ENCODE measurements at places on chromosomes 12 and 14.

DNA sequence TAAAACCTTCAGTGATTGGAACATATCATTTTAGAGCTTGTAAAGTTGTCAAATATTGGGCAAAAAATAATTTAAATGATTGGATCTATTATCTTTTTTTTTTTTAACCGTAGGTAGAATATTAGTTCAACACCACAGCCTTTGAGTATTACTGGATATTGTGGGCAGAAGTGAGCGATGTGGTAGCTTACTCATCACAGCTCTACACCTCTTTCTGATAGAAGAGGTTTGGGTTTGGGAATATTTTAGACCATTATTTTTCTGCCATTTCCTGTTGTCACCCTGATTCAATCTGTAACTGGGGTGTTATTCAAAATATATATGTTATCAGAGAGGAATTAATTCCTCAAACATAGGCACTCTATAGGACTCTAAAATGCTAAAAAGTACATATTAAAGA lies 34.8 kb upstream of the SLC38A2 start:
- no peak for DNase-seq

GRCh38 chr12:123035841-123036240 lies 55.4 kb downstream of the ARL6IP4 start:
- no peak for DNase-seq

DNA sequence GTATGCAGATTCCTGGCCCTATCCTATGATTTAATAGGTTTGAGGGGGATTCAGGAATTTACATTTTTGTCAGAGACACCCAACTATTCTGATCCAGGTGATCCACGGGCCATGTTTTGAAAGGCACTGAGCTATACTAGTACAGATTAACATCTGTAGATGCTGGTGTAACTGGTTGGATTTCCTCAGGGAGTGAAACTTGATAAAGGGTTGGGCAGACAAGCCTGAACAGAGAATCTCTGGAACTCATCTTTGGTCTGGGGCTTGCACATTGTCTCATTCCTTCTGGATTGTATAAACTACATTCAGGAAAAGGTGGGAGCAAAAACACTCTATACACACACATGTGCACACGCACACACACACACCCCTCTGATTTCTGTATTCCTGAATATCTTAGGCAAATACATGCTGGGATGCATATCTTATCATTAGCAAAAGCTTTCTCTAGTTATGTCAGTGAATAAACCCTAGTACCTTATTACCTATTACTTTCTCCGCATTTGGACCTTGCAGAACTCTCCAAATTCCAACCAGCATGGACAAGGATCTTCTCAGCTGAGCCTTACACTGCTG lies 104.6 kb downstream of the SLC38A1 start:
- DNase-seq, result no peak

DNA sequence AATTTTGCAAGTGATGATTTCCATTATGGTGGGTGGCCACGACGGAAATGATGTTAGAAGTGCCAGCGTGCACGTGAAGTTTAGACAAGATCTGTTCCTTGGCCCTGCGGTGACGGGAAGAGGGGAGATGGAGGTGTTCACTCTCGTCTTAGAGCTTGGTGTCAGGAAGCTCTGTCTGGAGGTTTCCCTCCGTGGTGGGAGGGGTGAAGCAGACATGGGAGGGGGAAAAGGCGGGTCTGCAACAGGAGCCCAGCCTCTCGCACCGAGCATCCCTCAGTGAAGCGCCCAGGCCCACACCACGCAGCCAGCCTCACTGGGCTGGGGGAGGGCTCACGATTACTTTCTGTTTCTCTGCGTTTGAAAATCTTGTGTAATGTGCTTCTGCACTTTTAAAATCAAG lies 26.3 kb downstream of the EML1 start:
- no peak for DNase-seq

DNA sequence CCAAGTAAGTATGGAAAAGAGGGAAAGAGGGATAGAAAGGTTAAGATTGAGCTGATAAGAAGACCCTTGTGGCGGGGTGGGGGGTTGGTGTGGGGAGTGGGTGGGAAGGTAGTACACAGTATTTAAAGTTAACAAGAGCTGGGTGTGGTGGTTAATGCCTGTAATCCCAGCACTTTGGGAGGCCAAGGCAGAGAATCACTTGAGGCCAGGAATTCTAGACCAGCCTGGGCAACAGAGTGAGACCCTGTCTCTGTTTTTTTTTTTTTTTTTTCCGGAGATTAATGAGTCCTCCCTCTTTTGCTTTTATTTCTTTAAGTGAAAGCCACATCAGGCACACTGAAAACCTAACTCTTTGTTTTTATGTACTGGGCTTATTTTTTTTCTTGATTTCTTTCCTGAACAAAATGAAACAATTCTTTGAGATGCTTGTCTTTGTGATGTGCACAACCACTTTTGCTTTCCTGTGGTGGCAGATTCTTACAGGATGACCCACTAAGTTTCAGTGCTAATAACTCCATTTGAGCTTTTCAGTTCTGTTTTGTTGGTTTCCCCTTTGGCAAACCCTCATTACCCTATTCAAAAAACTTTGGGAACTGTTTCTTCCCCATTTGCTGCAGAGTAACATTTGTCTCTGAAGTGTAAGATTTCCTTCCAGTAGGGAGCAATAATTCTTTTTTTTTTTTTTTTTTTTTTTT lies 54.8 kb downstream of the WNK1 start:
- DNase-seq, result no peak

GRCh38 chr14:29653303-29653702 lies 274.3 kb downstream of the PRKD1 start:
- no peak for DNase-seq

- DNase-seq, result no peak
Measured at GRCh38 chr12:64500394-64500793, 48.5 kb downstream of the TBK1 start.

GRCh38 chr12:499837-500458 lies 40.2 kb downstream of the B4GALNT3 start:
- no peak for DNase-seq

DNA sequence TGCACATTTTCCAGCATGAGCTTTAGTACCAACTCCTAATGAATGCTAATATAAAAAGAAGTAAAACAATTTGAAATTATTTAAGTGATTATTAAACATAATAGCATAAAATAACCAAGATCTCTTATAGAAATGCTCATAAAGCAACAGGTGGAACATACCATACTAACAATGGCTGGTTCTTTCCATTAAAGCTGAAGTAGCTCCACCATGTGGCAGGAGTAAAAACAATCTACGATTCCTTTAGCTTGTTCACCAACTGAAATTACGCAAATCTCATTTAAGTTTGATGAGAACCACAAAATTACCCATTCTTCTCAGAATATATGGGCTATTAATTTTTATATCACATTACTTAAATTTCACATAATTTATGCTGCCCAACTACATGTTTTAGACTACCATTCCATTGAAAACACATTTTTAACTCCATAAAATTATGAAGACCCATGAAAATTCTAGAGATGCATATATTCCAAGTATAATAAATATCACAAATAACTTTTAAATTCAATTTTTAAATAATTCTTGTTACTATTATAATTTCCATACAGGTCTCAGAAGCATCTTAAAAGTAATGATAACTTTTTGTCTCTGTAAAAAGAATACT lies 213.6 kb downstream of the DAD1 start:
- DNase-seq, result no peak

DNA sequence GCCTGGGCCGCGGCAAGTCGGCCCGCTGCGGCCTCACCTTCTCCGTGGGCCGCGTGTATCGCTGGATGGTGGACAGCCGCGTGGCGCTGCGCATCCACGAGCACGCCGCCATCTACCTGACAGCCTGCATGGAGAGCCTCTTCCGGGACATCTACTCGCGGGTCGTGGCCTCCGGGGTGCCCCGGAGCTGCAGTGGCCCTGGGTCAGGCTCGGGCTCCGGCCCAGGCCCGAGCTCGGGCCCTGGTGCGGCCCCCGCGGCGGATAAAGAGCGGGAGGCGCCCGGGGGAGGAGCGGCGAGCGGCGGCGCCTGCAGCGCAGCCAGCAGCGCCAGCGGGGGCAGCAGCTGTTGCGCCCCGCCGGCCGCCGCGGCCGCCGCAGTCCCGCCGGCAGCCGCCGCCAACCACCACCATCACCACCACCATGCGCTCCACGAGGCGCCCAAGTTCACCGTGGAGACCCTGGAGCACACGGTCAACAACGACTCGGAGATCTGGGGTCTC lies 226.2 kb upstream of the CRY1 start:
- DNase-seq, result no peak

GRCh38 chr14:35506927-35507326 lies 27.0 kb upstream of the INSM2 start:
- no peak for DNase-seq

GRCh38 chr12:105222726-105223351 lies 13.1 kb downstream of the APPL2 start:
- DNase-seq, result no peak

- DNase-seq, result no peak
Measured at GRCh38 chr12:57474862-57475261, 4.8 kb downstream of the ARHGAP9 start.

GRCh38 chr12:125467363-125467762 lies 402.1 kb downstream of the AACS start:
- DNase-seq, result no peak

DNA sequence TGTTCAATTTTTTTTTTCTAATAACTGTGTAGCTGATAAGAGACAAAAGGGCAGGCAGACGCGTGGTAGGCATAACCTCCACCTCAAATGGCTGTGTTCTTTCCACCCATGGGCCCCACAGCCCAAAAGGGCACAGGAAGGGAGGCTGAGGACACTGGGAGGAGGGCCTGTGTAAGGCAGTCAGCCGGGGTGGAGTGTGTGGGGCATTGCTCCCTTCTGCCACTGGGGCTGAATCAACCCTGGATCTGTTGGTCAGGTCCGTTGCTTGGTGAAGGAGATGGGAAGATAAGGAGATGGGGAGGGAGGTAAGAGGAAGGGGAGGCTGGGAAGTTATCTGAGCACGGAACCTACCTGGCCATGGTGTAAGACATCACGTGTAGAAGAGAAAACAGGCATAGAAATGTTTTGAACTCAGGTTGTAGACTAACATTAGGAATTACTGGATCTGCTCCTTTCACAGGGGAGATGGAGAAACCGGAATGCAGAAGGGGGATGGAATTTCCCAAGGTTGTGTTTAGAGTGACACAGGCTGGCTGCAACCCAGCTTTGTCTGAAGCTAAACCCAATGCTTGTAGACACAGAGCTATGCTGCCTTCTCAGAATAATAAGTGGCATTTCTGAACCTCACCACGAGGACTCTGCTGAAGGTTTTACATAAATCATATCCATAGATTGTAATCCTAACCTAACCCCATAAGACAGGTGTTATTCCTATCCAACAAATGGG lies 138.5 kb upstream of the NOS1 start:
- no peak for DNase-seq

- no peak for DNase-seq
Measured at GRCh38 chr14:50773632-50774541, 57.1 kb downstream of the NIN start.

DNA sequence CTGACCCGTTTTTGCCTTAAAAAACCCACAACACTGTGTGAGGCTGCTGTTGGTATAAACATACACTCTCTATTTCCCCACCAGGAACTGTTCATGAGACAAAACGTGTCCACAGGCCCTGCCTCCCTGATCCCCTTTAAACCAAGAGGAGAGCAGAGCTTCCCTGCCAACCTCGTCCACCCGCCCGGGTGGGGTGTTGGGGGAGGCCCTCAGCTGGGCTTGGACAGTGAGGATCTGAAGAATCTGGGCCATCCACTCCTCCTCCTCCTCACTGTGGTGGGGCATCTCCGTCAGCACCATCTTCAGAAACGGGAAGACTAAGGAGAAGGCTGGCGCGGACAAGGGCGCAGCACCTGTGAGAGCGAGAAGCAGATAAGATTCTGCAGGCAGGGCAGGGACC lies 36.8 kb downstream of the GCN1 start:
- no peak for DNase-seq

DNA sequence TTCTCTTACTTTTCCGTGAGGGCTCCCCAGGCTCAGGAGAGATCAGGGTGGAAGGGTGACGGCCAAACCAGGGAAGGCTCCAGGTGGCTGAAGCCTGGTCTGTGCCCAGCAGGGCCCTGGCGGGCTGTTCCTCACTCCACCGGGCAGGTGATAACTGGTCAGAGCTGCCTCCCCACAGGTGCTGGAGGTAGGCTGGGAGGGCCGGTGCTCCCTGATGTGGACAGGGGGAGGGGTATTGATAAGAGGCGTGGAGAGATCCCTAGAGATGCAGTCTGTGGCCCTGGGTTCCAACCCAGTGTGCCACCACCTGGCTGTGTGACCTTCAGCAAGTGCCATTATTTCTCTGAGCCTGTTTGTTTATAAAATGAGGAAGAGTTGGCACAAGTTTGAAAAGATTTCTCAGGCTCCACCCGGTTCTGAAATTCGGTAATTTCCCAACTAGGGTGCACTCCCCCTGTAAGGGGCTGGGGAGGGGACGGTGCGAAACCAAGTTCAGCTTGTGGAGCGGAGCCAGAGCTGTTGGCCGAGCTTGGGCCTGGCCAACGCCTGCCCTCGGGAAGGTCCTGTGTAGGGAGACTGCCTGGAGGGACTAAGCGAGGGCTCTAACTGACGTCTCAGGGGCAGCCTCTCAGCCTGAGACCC lies 1.0 kb upstream of the NR4A1 start:
- DNase-seq, result no peak

DNA sequence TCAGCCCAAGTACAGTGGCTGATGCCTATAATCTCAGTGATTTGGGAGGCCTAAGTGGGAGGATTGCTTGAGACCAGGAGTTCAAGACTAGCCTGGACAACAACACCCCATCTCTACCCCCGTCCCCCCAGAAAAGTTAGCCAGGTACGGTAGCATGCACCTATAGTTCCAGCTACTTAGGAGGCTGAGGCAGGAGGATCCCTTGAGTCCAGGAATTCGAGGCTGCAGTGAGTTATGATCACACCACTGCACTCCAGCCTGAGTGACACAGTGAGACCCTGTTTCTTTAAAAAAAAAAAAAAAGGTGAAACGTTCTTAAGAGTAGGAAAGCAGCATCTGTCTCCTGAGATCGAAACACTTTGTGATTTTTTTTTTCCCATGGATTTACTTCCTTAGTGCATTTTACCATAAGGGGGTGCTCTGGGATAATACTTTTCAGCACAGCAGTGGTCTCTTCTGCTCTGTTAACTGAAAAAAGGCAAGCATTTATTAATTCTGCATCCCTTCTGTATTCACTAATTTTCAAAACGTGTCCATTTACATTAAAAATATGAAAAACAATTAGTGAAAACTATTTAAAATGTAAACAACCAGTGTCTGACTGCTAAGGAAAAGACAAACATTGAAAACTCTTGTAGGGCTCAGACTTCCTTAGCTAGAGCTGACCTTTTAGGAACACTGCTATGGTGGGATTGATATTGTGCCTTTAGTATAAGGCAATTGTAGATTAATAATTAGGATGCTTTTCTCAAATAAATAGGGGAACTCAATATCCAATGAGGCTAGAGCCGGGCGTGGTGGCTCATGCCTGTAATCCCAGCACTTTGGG lies 31.2 kb upstream of the USP44 start:
- peak; percentile 49 for DNase-seq

DNA sequence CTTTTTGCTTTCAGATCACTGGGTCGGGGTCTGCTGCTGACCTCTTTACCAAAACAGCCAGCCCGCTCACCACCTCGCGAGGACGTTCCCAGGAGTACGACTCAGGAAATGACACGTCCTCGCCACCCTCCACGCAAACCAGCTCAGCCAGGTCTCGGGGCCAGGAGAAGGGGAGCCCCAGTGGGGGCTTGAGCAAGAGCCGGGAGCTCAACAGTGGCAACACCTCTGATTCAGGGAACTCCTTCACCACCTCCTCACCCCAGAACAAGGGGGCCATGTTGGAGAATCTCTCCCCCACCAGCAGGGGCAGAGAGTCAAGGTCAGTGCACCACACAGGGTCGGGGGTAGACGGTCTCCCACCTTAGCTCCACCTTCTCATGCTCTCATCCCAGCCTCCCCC lies 33.4 kb upstream of the HSPB8 start:
- no peak for DNase-seq
